ENCODE measurements at places on chromosomes 2 and 18.

DNA sequence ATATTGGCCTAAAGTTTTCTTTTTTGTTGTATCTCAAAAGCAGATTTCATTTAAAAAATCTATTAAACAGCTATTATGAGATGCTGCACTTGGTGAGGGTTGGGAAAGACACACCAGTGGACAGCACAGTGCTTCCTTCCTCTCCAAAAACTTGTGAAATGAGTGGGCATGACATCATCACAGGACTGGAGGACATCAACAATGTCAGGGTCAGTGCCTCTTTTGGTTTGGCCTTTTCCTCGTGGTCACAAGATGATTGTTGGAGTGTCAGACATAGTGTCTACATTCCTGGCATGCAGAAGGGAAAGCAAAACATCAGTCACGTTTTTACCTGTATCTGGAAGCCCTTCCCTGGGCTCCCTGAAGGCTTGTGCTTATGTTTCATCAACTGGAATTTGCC lies 49.6 kb downstream of the IL1R2 start:
- no peak for DNase-seq

DNA sequence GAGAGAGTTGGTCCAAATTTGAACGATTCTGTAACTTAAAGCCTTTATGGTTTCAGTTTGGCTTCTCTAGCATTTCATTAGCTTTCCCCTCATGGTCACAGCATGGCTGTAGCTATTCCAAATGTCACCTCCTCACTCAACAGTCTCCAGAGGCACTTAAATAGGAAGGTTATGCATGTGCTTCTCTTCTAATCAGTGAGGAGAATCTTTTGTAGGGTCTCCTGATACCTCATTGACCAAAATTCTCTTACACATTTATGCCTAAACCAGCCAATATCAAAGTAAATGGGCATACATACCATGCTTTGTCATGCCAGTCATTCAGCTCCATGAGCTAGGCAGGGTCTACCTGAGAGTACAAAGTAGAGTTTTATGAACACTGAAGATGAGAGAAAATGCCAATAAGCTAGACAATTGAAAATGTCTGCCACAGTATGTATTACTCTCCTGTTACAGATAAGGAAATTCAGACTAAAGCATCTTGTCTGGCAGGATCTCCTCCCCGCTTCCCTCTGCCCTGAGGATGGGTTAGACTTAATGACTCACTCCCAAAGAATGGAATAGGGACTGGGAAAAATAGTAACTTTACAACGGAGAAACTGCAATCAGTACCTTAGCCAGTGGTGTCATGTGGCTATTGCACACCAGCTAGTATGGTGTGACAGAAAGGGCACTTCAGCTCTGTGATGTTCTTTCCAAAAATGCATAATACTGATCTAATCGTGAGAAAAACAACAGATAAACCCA lies 15.4 kb downstream of the DSG2 start:
- no peak for DNase-seq

- no peak for DNase-seq
Observed at GRCh38 chr2:109721135-109721534, 73.0 kb upstream of the RGPD5 start.

DNA sequence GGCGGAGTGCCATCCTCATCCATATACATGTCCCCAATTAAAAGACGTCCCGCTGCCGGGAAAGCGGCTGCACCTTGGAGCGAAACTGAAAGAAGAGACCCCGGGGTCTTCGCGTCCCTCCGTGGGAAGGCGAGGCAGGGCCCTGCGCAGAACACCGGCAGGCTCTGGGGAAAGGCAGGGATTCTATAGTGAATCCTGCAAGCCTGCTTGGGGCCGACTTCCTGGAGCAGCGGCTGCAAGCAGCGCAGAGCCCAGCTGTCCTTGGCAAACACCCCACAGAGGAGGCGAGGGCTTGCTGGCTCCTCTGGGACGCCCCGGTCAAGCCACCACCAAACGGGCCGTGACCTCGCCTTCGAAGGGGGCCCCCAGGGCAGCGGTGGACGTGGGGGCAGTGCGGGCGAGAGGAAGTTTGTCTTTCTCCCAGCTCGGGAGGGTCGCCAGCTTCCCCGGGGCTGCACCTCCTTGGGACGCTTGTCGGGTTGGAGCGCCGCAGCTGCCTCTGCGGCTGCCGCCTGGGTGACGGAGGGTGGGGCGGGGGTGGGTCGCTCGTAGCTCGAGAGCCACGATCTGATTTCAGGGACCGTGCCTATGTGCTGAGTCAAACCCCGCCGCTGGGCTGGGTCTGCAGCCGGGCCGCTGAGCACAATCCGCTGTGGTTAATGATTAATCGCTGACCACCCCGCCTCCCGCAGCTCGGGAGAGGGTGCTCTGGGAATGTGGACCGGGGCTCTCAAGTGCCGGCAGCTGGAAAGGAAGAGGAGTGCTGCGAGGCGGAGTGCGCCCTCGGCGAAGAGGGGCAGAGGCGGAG lies 486 bp upstream of the GPR39 start:
- DNase-seq, result peak; percentile 65
